ENCODE measurements at places on chromosomes 5 and 9.

DNA sequence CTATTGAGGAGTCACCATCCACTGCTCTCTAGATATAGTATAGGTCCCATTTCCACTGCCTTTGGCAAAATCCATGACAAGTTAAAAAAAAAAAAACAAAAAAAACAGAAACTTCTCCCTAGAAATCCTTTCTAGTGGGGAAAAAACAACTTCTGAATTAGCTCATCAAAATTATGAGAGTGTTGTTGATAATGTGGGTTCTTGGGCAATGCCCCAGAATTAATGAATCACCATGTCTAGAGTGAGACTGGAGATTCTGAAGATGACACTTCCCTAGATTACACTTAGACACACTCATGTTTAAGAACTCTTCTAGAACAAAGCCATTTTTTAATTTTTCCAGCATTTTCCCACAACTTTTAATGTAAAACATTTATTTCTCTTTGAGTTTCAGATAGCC, 728.0 kb upstream of the C9orf72 start:
- no peak for DNase-seq

- no peak for DNase-seq
Observed at GRCh38 chr9:80968611-80969010, 720.7 kb downstream of the TLE1 start.

DNA sequence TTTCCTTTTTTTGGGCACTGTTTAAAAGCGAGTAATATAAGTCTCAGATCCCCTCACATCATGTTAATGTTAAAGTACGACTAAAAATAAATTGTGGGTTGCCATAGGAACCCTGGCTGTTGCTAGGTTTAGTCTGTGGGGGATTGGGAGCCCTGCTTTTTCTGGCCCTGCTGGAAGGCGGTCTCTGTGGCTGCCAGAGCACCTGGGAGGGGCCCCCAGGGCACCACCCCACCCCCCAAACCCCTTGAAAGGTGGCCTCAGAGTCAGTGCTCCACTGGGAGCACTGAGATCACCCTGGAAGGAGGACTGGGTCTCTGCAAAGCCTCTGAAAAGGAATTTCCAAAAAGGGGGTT, 66.2 kb upstream of the NEURL1B start:
- no peak for DNase-seq

DNA sequence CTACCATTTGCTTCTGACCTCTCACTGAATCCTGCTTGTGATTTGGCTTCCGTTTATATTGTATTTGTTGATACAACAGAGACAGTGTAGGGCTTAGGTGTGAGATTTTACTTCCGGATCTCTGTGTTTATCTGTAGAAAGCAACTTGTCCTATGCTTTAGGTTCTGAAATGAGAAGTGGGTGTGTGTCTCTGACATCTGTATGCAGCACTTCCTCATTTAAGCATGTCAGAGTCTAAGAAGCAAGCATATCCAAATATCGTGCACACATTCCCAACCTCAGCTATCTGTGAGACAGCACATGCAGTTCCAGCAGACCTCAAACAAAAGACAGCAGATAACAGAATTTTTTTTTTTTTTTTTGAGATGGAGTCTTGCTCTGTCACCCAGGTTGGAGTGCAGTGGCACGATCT, 16.3 kb downstream of the KLF9 start:
- DNase-seq, result no peak

DNA sequence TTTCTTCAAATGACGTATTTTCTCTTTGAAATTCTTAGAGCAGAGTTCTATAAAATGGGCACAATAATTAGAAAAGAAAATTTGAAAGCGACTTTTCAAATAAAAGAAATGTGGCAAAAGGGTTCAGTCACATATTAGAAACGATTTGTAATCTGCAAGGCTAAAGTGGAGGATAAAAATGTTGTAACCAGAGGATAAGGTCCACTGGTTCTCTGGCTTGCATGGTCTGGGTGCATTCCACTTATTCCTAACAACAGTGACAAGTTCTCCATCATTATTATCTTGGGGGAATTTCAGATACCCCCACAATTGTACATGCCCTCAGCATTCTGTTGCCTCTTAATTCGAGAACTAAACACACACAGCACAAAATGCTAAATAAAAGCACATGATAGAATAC, 91.1 kb downstream of the IQGAP2 start:
- DNase-seq, result no peak

GRCh38 chr9:126695186-126695585, 81.5 kb downstream of the LMX1B start:
- DNase-seq, result no peak

All from activated CD4-positive, alpha-beta T cell treated with anti-CD3 and anti-CD28 coated beads for 24 hours (primary cell).